Cerebellar cortex (tissue), 1 donor: ENCODE measurements at places on chromosomes 11 and 22.

- DNase-seq, result no peak
Observed at GRCh38 chr11:101748572-101749344, 165.0 kb upstream of the TRPC6 start.

- no peak for DNase-seq
Observed at GRCh38 chr11:67517784-67518552, 5.3 kb downstream of the CABP2 start.

GRCh38 chr11:45097721-45098493 lies 48.5 kb upstream of the PRDM11 start:
- DNase-seq, result peak; percentile 78

DNA sequence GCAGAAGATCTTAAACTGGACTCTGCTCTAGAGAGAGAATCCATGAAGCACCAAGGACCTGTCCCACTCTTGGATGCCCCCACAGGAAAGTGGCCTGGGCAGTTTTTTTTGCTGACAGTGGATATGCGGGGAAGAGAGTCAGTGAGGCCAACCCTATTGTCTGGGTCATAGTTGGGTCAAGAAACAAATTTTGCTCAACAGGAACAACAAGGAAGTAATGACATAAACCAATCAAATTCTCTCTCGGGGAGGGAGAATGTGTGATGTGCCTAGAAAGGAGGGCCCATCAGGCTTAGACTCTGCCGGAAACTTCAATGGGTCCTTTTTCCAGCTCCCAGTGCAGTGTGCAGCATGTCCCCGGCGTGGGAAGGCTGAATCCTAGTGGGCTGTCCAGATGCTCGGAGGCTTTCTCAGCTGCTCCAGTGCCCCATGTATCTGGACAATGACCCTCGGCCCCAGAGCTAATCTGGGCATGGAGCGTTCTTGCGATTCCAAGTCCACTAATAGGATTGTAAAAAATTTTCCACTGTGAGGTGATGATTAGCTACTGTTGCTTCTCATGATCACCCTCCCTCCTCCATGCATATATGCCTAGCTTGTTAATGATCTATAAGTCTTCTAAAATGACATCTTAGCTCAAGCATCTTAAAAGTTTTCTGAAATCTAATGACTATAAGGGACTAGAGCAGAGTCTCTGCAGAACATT lies 101.0 kb downstream of the SNX19 start:
- no peak for DNase-seq

- no peak for DNase-seq
Observed at GRCh38 chr11:131218542-131218941, 151.9 kb upstream of the NTM start.

DNA sequence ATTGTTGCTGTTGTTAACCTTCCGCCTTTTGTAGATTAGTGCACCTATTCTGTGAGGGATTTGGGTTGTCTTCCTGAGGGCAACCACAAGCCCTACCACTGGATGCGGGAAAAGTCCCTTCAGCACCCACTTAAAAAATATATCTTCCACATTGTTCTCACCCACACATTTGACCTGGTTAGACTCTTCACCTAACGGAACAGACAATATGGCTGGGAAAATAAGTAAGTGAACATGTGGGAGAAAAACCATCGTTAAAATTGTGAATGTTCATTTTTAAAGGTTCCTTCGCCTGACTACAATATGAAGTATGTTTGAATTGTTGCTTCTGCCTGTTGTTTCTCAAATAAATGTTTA lies 72.0 kb upstream of the MPEG1 start:
- DNase-seq, result no peak

DNA sequence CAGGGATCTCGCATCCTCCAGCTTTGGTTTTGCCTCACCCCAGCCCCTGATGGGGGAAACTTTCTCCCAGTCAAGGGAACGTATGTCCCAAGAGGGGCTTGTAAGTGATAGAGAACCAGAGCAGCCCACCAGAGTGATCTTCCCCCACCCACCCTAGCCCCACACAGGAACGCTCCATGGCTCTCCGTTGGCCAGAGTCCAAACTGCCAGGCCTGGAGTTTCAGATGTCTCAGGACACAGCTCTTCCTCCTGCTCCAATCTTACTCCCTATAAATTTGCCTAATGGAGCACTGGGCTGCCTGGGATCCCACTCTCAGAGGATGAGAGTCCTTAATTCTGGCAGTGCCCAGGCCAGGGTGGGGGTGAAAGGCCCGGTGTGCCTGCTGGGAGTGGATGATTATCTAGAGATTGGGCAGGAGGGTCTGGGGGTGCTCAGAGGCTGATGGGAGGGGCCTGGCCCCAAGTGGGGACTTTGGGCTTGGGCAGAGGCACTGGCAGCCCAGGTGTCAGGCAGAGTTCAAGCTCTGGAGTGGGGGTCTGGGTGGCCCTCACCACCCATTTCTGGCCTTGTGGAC lies 79.9 kb downstream of the WNT7B start:
- DNase-seq, result no peak

DNA sequence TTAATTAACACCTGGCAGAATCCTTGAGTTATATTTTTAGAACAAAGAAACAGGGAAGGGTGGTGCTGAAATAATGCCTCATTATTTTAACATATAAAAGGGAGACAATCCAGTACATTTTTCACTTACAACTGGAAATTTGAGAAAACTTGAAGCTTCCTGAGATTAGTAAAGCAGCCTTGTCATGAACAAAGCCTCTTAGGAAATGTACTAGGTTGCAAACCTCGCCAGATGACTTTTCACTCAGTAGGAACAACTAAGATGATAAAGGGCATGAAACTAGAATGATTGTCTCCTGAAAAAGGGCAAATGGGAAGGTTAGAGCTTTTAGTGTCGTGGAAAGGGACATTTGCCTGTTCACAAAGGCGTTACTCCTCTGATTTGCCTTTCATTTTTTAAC lies 289.6 kb downstream of the ETS1 start:
- no peak for DNase-seq

- no peak for DNase-seq
Observed at GRCh38 chr22:23769321-23769965, 1.7 kb upstream of the CHCHD10 start.

GRCh38 chr22:25563761-25564319 lies 635 bp upstream of the GRK3 start:
- DNase-seq, result peak; percentile 42

DNA sequence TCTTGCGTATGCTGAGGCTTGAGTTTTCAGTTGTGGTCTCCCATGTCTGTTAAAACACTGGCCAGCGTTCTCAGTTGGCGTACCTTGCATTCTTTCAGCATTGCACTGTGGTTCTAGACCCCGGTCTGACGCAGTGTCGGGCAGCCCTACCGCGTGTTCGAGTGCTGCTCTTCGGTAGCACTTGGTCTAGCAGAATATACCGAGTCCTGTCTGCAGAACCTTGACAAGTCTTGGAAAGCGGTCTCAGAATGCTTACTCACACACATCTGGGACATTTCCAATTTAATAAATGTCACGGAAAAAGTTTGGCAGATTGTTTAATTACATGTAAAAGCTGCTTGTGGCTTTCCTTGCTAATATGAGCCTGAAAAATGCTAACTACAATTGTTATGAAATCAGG lies 32.6 kb downstream of the PPFIA1 start:
- DNase-seq, result no peak

DNA sequence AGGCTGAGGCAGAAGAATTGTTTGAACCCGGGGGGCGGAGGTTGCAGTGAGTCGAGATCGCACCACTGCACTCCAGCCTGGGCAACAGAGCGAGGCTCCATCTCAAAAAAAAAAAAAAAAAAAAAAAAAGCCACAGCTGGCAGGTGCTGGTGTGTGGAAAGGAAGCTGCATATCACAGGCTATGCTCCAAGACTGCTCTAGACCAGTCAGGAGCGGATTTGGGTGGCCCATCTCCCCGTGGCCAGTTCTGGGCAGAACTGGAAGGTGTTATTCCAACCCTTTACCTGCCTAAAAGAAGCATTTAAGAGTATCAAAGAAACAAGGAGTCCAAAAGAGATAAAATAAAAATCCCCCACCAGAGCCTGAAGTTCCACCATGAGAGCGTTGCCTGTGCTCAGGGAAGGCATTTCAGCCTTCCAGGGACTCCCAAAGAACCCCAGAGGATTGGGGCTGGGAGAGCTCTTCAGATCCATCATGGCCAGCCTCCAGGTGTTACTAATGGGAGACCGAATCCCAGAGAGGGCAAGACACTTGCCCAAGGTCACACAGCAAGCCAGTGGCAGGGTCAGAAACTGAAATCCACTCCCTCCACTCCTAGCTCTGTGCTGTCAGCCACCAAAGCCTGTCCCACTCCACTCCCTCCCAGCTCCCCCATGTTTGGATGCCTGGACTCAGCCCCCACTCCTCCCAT lies 14.3 kb downstream of the MFNG start:
- no peak for DNase-seq

GRCh38 chr11:29432719-29433325 lies 584.0 kb downstream of the KCNA4 start:
- DNase-seq, result peak; percentile 11

DNA sequence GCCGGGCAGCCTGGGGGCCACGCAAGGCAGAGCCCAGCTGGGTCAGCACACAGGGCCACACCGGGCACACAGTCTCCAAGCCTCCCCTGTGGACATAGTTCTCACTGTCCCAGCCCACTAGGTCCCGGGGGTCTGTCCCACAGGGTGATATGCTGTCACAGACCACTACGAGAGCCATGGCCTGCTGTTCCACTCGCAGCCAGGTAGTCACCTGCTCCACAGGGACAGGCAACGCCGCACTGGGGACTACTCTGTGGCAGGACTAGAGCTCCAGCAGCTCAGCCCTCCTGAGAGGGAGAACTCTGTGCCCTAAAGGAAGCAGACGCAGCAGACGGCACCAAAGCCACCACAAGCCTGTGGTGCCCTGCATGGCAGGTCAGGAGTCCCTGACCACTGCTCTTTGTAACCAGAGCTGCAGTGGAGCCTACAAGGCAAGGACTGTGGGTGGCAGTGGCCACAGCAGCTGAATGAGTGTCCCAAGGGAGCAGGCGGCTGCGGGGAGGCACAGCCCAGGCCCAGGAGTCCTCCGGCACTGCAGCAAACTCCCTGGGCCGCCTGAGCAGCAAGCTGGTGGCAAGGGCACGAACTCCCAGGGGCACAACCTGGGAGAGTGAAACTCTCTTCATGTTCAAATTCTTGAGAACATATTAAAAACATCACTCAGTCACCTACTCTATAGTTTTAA lies 171.2 kb upstream of the GRK3 start:
- no peak for DNase-seq

GRCh38 chr11:14417186-14417585 lies 58.2 kb upstream of the RRAS2 start:
- no peak for DNase-seq

GRCh38 chr11:5550440-5551095 lies 2.2 kb upstream of the OR52H1 start:
- DNase-seq, result no peak

DNA sequence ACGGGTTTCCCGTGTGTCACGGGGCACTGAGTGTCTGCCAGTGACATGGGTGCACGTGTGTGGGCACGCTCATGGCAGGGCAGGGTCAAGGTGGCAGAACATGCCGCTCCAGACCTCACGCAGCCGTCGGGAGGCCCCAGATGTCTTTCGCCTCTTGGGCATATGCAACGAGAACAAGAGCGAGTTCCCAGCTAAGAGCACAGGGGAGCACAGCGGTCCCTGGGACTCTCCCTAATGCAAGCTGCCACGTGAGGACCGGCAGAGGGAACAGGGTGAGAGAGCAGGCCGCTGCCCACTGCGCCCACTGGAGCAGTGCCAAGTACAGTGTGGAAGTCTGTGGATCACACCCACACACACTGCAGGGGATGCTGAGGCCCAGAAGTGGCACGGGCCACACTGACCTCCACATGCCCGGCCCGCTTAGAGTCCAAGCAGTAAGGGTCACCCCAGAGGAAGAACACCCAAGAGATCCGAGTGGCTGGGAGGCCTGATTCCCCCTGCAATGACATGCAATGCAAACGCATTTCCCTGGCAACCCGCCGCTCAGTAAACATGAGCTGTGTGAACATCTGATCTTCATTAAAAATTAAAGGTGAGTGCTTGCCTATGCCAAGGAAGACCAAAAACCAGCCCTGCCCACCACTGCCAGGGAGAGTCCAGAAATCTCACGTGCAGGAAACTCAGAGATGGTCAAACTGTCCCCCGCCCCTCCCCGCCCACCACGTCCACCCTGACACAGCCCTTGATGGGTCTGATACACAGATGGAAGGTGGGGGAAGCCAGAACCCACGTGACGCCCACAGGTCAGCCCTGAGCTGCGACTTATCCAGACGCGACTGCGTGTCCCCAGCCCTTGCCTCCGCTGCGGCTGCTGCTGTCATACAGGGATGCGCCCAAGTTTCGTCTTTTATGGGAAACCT lies 11.7 kb downstream of the CERK start:
- no peak for DNase-seq

DNA sequence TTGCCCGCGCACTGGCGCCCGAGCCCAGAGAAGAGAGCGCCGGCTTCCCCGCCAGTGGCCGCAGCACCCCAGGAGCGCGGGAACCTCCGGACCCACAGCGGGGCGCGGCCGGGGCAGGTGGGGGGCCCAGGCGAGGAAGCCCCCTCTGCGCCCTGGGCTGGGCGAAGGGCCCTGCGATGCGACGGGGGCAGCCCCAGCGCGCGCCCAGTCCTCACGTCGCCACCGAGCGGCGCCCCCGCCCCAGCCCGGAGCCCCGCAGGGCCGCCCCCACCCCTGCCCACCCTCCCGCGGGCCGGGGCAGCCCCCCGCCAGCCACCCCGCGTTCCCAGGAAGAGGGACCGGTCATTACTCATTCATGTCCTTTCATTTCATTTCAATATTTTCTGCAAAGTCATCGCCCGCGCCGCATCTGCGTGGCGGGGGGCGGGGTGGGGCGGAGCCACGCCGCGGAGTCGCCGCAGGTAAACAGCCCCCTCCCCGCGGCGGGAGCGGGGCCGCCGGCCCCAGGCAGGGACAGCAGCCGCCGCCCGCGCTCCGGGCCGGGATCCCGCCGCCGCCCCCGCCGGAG lies 673 bp upstream of the PANX2 start:
- DNase-seq, result no peak

DNA sequence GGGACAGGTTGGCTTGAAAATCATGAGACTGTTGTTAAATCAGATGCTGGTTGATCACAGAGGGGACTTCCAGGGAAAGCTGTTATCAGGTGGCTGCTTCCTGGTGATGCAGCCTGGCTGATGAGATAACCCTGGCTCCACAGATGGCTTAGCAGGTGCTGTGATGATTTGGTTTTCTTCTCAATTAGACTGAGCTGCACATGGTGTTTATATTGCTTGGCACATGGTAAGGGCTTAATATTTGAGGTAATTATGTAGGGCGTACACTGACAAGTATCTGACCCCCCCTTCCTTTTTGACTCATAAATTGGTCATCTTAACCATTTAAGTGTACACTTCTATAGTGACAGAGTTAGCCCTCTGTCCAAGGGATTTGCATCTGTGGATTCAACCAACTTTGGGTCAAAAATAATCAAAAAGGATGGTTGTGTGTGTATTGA lies 7.0 kb downstream of the RPS3 start:
- peak; percentile 90 for DNase-seq

- DNase-seq, result no peak
Observed at GRCh38 chr11:8573777-8574176, 20.3 kb downstream of the STK33 start.

- DNase-seq, result no peak
Observed at GRCh38 chr11:61370349-61371005, 8.3 kb downstream of the TMEM138 start.

GRCh38 chr11:88017666-88018065 lies 157.6 kb downstream of the RAB38 start:
- DNase-seq, result no peak
